PC-9 (cell line): ENCODE measurements at places on chromosomes 6 and 20. TPM values are rescaled to one million over a fixed set of nuclear protein-coding genes. Genes with fewer than 3 reads are reported as not detected.
A peak's percentile ranks its signal among the peaks of the same experiment; 100 is the strongest.

DOK5 gene
- total RNA-seq, result not detected in 2 replicates

MDFI gene
- 19.4 and 22.6 TPM in 2 replicates for total RNA-seq

DNA sequence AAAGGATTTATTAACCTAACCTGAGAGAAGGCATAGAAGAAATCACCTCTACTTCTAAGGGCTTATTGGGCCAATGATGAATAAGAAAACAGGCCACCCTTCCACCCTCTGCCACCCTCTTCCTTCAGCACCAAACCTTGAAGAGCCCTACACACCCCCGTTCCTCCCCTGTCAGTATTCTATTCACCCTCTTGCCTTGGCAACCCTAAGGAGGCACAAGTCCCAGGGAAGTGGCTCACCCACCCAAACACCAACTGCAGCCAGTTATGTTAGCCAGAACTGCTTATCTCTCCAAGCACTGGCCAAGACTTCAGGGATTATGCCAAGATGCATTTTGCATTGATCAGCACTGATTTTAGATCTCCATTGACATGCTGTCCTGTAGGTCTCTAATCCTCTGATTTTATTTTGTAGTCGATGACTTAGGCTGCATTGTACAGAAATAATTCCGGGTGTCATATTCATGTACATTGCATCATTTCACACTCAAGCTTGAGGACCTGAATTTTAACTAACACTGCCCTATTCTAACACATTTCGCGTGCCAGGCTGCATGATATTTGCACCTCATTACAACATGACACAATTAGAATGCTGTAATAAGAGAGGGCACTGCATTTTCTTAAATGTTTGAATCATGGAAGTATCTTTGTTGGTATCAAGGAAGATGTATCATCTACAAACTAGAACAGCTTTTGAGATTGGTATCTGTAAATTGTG lies 15.7 kb downstream of the CNKSR3 start:
- DNase-seq, result no peak

DNA sequence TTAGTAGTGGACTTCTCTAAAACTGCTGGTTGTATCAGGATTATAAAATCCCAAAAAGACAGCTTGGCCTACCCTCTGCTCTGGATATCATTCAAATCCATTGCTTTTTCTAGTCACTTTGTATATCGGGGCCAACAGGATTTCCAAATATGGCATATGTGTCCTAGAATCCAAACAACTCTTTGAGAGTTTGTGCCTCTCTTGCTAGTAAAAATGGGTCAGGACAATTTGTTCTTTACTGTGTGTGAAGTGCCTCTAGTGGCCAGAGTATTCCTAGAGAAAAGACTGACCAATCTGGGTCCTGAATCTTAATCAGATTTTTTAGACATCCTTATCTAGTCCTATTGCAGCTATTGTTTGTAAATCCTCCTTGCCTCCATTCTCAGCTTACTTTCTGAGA lies 33.5 kb upstream of the MANEA start:
- no peak for DNase-seq

DNA sequence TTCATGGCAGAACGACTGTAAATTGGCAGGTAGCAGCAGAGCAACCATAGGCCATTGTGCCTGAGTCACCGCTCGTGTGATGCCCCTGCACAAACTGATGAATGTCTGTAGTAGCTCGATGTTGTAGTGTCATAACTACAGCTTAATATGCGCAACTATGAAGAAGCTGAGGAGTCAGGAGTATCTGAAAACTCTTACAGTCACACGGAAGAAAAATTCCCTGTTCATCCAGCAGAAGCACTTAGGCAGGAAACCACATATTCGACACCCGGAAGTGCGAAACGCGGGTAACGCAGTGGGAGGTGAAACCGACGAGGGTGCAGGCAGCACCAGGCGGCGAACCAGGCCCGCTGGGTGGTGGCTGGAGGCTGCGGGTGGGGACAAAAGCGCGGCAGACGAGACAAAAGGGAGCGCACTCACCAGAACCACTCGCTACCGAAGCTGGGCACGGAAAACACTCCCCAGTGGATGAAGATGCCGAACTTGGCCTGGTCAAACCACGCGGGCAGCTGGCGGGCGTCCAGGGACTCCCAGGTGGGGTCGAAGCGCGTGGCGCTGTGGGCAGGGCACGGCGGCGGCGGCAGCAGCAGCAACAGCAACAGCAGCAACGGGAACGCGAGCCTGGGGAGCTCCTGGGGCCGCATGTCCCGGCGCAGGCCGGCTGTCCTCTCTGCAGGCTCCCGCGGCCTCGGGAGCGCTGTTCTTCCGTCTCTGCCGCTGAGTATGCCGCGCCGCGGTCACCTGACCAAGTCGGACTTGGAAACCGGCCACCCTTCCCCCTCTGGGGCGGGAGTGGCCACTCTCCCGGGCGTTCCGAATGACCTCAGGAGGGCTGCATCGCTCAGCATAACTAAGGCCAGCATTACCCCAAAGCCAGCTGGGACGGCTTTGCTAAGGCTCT lies at the start of gene FUCA2:
TSS of gene FUCA2 (minus strand) at position 730 of the 901 bp plus-strand sequence. CDS start at position 644, 86 bp downstream.
- DNase-seq, result peak; percentile 84

- no peak for DNase-seq
These were observed 622.4 kb upstream of the FLRT3 start for GRCh38 chr20:14959506-14960475.

DNA sequence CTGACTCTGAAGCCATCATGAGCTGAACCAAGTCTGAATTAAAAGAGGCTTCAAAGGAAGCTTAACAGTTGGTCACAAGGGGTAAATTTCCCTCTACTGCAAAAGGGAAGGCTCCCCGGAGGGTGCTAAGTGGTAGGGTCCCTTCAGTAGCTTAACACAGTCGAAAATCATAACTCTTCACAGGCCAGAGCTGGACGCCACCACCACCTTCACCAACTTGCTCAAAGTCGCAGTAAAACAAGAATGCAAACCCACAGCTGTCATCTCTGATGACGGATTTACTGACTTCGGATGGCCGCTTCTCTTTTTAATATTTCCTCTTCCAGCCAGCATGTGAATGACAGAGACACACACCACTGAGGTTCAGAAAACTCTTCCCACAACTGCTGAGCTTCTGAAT lies 144.7 kb upstream of the FBXL4 start:
- no peak for DNase-seq

DNA sequence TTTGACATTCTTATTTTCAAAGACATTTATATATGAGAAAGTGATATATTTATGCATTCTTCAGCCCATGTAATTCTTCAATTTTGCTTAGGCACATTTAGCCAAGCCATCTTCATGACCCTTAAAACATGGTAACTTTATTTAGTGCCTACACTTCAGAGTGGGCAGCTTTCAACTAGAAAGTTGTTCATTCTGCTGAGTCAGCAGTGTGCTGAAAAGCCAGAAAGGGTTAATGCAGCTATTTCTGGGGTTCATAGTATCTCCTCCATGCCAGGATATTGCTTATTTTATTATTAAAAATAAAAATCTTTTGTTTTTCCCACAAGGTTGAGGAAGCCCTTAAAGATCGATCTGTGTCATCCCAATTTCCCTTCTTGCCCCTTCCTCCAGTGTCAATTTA lies 79.2 kb downstream of the EDN1 start:
- DNase-seq, result no peak

DNA sequence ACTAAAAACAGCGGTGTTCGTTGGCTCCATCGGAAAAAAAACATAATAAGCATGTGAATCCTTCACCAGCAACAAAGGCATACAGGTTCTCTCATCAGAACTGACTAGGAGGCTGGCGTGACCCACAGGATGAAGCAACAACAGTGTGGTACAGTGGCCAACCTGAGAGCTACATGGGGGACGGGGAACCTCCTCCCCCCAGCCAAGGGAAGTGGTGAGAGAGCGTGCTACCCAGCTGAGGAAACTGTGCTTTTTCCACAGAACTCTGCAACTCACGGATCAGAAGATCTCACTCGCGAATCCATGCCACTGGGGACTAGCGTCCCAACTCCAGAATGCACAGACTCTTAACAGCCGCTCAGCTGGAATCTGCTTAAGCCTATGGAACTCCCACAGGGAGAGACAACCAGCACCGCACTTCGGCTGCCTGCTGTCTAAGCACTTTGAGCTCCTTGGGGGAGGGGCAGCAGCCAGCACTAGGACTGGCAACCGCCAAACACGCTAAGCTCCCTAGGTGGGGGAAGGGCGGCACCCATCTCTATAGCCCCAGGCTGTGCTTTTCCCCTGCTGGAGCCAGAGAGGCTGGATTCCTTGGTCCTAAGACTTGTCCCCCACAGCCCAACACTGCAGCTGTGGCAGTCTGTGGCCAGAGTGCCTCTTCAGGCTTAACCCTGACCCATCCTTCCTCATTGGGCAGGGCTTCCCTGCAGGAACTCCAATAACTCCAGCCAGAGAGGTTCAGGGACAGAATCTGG lies 538.3 kb upstream of the BTBD3 start:
- DNase-seq, result no peak

DNA sequence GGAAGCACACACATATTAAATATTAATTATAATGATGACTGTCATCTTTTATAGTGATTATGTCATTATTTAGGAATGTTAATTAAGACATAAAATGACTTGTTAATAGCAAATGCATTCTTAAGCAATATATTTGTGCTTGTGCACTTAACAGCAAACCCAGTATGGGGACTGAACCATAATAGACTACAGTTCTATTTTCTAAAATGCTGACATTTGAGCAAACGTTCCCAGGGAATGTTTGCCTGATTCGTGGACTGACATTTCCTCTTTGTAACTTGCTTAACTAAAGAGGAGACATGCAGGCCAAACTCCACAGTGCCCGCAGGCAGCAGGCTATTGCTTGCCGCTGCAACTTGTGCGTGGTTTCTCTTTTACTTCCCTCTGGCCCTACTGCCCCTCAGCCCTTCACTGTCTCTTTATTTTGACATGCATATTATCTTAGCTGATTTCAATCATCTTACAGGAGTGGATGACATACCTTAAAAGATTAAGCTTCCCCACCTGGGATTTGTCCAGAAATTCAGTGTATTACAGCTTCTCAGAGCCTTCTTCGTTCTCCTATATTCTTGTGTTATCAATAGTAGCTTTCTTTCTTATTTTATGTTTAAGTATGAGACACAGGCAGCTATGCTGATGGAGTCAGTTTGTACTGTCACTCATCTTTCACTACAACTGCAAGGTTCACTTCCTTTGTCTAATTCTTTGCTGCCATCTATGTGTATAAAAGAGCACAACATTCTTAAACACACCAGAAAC lies 141.5 kb downstream of the GMDS start:
- DNase-seq, result peak; percentile 3

- no peak for DNase-seq
These were observed 607.2 kb downstream of the QKI start for GRCh38 chr6:164021589-164022250.

- no peak for DNase-seq
These were observed 87.1 kb upstream of the TNFAIP3 start for GRCh38 chr6:137779982-137780381.
